ENCODE measurements at places on chromosomes 6 and 20. TPM values are rescaled to one million over a fixed set of nuclear protein-coding genes. Genes with fewer than 3 reads are reported as not detected.

Gene AGER
- total RNA-seq = not detected

Gene POM121L2
- total RNA-seq = not detected

Gene PLA2G7
- total RNA-seq = not detected

DNA sequence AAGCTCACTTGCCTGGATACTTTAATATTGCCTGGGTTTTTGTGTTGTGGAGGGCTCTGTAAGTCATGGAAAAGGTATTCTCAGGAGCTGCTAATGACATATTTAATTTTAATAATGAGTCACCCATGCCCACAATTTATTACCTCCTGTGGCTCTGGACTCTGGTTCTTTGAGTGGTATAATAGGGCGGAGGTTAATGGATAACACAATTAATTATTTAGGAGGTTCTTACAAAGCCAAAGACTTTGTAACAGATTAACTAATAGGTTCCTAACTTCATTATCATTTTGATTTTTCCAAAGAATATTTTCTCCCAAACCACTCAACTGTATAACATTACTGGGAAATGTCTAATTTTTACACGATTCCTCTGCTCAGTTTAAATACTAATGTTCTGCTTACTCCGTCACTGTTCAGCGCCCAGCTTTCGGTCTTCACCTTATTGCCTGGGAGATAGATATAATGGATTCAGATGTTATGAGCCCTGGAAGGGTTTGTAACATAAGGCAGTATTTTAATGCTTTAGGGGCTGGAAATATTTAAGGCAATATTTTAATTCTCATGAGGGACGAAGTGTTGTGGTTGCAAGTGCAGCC lies 29.4 kb downstream of the PHACTR3 start:
- no peaks in the 10 kb centered on the region for H3K4me1 ChIP-seq
- no peak overlapping the region for H3K27ac ChIP-seq
- no peaks in the 10 kb centered on the region for H3K36me3 ChIP-seq
- DNase-seq = no peak
- no peaks in the 10 kb centered on the region for H3K27me3 ChIP-seq

- H3K27ac ChIP-seq = no peak overlapping the region
- H3K36me3 ChIP-seq = peaks cover 53% of the 10 kb centered on the region
- peaks cover 12% of the 10 kb centered on the region for H3K4me1 ChIP-seq
Measured at GRCh38 chr6:152316024-152316423, 321.1 kb downstream of the SYNE1 start.

DNA sequence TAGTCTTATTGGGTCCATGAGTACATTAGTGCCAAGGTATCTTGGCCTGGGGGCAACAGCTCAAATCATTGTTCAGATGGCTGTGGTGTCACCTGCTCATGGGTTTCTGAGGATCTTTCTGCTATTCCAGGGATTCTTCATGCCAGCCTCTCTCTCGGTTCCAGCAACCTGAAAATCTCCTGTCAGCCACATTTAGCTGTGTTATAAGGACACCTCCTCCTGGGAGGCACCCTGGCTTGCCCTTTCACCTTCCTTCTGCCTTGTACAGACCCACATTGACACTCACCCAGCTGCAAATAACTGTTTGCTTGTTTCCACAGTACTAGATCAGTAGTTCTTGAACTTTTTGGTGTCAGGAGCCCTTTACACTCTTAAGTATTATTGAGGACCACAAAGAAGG lies 159.9 kb downstream of the GRM4 start:
- no peak overlapping the region for H3K4me3 ChIP-seq
- no peaks in the 10 kb centered on the region for H3K36me3 ChIP-seq
- no peak for DNase-seq
- no peak overlapping the region for H3K27ac ChIP-seq
- no peaks in the 10 kb centered on the region for H3K4me1 ChIP-seq

GRCh38 chr20:38196076-38196475 lies 31.0 kb upstream of the TGM2 start:
- H3K4me1 ChIP-seq = peaks cover under 1% of the 10 kb centered on the region
- no peaks in the 10 kb centered on the region for H3K36me3 ChIP-seq
- no peak overlapping the region for H3K4me3 ChIP-seq
- H3K27ac ChIP-seq = no peak overlapping the region

Gene HEY2
- not detected for total RNA-seq

DNA sequence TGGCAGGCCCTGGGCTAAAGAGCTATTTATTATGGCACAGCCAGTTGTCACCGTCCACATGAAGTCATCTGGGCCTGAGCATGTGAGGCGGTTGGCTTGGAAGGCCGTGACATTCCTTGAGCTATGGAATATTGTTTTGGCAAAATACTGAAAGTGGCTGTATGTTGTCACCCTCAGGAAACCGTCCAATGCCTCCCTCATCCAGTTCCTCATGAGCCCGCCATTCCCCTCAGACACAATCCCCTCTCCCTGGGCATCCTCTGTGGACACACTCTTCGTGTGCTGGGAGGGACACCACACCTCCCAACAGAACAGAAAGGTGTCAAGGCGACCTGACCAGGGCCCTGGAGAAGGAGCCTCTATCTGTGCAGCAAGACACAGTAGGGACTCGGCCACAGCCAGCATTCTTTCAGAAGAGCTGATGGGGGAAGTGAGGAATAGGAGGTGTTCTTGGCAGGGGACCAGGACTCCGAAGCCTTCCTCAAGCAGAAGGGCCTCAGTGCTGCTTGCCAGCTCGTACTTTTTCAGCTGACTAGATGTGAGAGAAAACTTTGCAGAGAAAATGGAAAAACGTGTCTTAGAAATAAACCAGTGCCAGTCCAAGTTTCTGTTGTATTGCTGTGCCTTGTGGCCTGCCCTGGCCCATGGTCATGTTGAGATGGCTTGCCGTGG lies 120.5 kb downstream of the SOD2 start:
- H3K27me3 ChIP-seq = no peaks in the 10 kb centered on the region
- no peak overlapping the region for H3K27ac ChIP-seq
- no peaks in the 10 kb centered on the region for H3K36me3 ChIP-seq
- peaks cover 5% of the 10 kb centered on the region for H3K4me1 ChIP-seq
- no peak for DNase-seq
- no peak overlapping the region for H3K4me3 ChIP-seq

DNA sequence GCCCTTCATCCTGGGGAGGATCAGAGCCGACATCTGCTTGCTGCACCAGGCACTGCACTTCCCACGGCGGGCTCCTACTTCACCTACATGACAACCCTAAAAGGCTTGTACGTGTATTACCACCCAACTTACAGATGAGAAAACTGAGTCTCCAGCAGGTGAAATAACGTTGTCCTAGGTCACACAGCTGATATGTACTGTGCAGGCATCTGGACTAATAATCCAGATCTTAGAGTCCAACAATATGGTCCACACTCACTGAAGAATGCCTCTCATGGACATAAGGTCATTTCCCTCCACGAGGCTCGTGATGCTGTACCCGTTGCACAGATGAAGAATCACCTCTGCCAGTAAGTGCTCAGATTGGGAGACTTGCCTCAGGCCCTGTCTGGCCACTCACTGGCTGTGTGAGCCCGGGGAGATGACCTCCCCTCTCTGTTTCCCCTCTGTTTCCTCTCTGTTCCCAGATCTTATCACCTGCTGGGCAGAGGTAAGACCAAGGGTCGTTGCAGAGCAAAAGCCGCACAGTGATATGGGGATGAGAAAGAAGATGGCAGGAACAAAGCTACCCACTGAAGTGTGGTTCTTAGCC lies 32.1 kb downstream of the TGM2 start:
- no peak overlapping the region for H3K4me3 ChIP-seq
- peaks cover 33% of the 10 kb centered on the region for H3K4me1 ChIP-seq
- H3K36me3 ChIP-seq = peaks cover 34% of the 10 kb centered on the region
- H3K27ac ChIP-seq = no peak overlapping the region
- DNase-seq = no peak

Gene NOTCH4
- 2.0 TPM for total RNA-seq

GRCh38 chr6:140546640-140547039 lies 1172.2 kb upstream of the CITED2 start:
- 0 out of 2 replicates have a peak, but pooled peaks cover 3% of the 10 kb centered on the region for H3K36me3 ChIP-seq
- peaks cover 21% of the 10 kb centered on the region for H3K4me1 ChIP-seq
- H3K27ac ChIP-seq = no peak overlapping the region
- no peaks in the 10 kb centered on the region for H3K27me3 ChIP-seq
- DNase-seq = no peak
- H3K4me3 ChIP-seq = no peak overlapping the region

Gene FOXS1
- total RNA-seq = 1.5 TPM

Gene OR2H2
- total RNA-seq = not detected

- no peak overlapping the region for H3K27ac ChIP-seq
- H3K36me3 ChIP-seq = no peaks in the 10 kb centered on the region
- no peaks in the 10 kb centered on the region for H3K27me3 ChIP-seq
- DNase-seq = no peak
- H3K4me1 ChIP-seq = no peaks in the 10 kb centered on the region
Measured at GRCh38 chr6:153538491-153538890, 407.4 kb upstream of the RGS17 start.

DNA sequence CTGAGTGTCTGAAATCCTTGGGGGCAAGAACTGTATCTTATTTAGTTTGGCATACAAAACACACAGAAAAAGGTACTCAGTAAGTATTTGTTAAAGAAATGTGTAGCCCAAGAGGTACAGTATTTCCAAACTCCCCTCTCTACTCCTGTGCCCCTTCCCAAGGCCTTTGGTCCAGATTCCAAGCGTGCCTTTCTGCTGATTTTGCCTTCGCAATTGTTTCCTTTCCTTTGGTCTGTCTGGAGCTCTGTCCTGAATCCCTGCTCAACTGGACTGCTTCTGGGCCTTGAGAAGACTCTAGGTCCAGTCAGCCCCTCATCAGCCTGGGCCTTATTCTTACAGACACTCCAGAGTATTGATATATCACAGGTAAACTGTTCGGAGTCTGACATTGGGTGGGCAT lies 122.2 kb upstream of the SYNCRIP start:
- no peaks in the 10 kb centered on the region for H3K27me3 ChIP-seq
- H3K4me3 ChIP-seq = no peak overlapping the region
- H3K27ac ChIP-seq = no peak overlapping the region
- no peaks in the 10 kb centered on the region for H3K36me3 ChIP-seq
- H3K4me1 ChIP-seq = no peaks in the 10 kb centered on the region
- DNase-seq = no peak

DNA sequence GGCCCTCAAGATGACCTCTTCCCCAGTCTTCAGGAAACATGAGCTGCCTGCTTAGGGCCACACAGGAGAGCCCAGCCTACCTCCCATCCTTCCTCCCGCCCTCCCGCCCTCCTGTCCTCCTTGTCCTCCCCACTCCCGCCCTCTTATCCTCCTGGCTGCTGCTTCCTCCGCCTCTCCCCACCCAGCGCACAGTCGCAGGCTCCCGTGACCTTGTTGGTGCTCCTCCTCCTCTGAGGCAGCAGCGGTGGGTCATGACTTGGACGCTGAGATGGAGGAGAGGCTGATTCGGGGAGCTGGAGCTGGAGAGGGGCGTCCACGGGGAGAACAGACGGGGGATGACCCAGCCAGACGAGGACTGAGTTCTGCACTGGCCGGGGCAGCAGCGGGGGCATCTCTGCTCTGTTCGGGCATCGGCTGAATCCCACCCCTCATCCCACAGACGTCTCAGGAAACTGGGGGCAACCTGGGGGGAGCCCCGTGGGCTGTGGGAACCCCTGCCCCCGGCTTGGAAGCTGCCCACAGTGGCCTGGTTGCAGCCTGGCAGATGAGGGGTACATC lies 32.4 kb downstream of the CHRNA4 start:
- H3K27ac ChIP-seq = no peak overlapping the region
- DNase-seq = no peak
- no peak overlapping the region for H3K4me3 ChIP-seq
- peaks cover 9% of the 10 kb centered on the region for H3K27me3 ChIP-seq

GRCh38 chr20:49854190-49854875 lies 41.7 kb downstream of the SLC9A8 start:
- no peak overlapping the region for H3K27ac ChIP-seq
- H3K27me3 ChIP-seq = no peaks in the 10 kb centered on the region
- peaks cover 10% of the 10 kb centered on the region for H3K36me3 ChIP-seq
- H3K4me1 ChIP-seq = peaks cover 47% of the 10 kb centered on the region
- no peak for DNase-seq

DNA sequence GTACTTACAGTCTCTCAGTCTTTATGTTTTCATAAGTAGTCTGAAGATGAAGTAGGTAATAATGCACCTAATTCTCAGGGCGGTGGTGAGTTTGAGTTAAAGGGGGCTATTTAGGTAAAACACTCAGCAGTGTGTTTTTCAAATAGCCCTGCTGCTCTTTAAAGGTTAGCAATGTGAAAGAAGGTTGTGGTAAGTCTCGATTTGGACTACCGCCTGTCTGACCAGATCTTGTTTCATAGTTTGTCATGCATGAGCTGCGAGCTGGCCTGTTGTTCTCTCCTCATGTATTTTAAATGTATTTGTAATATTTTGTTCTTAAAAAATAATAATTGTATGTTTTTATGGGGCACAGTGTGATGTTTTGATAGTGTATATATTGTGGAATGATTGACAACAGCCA lies 340.2 kb downstream of the DHX35 start:
- no peaks in the 10 kb centered on the region for H3K27me3 ChIP-seq
- no peak for DNase-seq
- H3K36me3 ChIP-seq = no peaks in the 10 kb centered on the region
- no peaks in the 10 kb centered on the region for H3K4me1 ChIP-seq

DNA sequence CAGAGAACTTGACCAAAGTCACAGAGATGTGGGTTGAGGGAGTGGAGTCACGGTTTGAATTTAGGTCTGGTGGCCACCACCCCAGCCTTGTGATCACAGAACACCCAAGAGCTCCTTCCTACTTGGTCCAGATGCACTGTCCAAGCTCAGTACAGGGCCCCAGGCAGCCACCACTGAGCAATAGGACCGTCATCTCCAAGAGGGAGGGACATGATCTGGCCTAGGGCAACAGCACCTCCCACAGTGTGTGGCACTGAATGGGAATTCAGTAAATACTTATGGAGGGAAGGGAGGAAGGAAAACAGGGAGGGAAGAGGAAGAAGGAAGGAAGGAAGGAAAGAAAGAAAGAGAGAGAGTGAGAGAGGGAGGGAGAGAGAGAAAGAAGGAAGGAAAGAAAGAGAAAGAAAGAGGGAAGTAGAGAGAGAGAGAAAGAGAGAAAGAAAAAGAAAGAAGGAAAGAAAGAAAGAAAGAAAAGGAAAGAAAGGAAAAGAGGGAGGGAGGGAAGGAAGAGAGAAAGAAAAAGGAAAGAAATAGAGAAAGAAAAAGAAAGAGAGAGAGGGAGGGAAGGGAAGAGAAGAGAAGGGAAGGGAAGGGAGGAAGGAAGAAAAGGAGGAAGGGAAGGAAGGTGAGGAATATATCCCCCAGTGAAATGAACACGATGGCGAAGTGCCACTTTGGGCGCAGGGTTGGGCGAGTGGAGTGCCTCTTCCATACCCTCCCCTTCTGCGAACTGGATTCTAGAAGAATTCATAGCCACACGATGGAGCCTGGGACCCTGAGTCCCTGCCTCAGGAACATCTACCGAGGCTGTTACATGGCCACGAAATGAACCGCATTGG lies 243.7 kb downstream of the TFAP2C start:
- no peak overlapping the region for H3K27ac ChIP-seq
- H3K27me3 ChIP-seq = peaks cover 30% of the 10 kb centered on the region
- H3K4me3 ChIP-seq = no peak overlapping the region

Gene CST9L
- total RNA-seq = not detected

Gene RPP40
- 17.5 TPM for total RNA-seq

Gene ERVFRD-1
- not detected for total RNA-seq

Data from SJSA1 (cell line).